ENCODE measurements at places on chromosomes 16 and 17.

DNA sequence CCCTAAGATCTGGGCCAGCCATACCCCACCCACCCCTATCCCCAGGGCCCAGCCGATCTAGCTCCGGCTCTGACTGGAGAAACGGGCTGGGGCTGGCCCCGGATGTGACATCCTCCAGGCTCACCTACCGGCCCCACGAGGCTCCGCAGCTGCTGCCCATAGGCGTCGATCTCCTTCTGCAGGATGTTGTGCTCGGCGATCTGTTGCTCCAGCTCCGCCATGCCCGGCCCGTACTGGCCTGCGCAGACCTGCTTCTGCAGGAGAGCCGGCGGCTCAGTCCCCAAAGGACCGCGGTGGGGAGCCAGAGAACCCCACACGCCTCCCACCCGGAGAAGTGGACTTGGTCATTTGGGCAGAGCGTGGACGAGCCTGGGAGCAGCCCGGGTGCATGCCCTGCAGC is 4.8 kb downstream of the EVPL start:
- DNase-seq, result no peak

DNA sequence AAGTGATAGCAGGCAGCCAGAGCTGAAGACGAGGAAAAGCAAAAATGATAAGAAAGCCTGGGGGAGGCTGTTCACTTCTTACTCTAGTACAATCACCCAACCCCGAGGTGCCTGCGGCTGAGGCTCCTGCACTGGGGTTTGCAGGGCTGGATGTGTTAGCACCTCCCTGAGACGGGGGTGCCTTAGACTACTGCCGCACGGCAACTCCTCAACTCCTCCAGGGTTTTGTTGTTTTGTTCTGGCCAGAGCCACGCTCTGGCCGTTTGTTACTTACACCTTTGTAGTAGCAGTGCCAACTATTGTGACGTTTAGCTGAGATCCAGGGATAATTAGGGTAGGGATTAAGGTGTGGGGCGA is 51.5 kb downstream of the LDHD start:
- DNase-seq, result no peak

GRCh38 chr16:75000481-75001081 is 1.8 kb downstream of the ZNRF1 start:
- no peak for DNase-seq

GRCh38 chr17:70091005-70091568 is 16.1 kb downstream of the KCNJ16 start:
- DNase-seq, result no peak

- DNase-seq, result no peak
Observed at GRCh38 chr17:57010487-57010886, 32.6 kb downstream of the SCPEP1 start.

DNA sequence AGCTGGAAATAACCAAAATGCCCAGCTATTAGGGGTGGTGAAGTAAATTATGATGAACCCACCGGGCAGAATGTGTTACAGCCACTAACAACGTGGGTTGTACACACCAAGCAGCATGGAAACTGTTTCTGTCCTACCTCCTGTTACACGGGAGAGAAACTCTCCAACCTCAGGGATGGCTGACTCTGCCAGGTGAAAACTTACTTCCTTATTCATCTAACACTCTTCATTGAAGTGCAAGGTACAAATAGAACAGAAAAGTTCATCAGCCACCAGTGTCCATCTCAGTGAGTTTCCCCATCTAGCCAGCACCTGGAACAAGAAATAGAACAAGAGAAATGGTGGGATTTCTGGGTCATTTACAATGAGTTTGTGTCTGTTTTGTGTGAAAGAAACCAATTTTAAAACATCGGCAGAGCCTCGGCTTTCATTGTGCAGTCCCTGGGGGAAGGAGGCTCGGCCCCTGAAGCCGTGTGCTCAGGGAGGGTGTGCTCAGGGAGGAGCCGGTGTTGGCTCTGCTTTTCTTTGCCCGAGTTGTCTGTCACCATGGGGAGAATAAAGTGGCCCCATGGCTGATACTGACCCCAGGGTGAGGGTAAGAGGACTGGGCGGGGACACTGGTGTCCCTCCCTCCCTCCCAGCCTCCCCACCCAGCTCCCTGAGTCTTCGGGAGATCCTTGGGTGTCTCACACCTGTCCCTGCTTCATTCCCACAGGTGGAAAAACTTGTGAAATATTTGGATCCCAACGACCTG is 39.8 kb downstream of the RAB11FIP4 start:
- DNase-seq, result no peak

DNA sequence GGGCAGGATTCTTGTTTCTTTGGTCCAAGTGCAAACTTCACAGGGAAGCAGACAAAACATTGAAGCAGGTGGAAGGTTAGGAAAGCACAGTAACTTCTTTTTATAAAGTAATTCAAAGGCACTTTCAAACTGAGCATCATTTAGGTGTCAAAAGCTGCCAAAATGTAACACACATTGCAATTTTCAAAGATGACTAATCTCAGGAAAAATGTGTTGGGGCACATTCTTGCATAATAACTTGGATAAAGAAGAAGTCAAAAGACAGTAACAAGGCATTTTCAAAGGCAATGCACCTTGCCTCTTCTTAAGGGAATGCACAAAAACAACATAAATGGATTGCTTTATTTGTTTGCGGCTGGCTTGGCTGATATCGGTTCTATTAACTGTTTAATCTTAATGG is 3.6 kb downstream of the KCNJ2 start:
- no peak for DNase-seq

- no peak for DNase-seq
Observed at GRCh38 chr17:15249487-15249886, 15.6 kb downstream of the PMP22 start.

- DNase-seq, result no peak
Observed at GRCh38 chr16:273547-274421, 2.0 kb downstream of the RGS11 start.

- no peak for DNase-seq
Observed at GRCh38 chr16:21275529-21275928, 2.6 kb downstream of the CRYM start.

DNA sequence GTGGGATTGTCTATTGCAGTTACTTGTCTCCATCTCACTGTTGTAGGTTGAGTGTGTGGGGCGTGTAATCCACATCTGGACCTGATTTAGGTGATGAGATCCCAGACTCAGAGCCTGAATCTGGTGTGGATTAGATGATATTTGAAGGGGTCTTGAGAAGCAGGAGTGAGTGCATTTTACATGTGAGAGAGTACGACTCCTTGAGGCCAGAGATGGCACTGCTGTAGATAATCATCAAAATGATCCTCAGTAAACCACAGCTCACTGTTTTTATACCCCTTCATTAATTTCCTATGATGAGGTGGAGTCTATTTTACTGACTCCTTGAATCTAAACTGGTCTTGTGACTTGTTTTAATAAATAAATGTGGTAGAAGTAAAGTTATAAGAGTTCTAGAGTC is 732.5 kb downstream of the KCNJ2 start:
- DNase-seq, result no peak

DNA sequence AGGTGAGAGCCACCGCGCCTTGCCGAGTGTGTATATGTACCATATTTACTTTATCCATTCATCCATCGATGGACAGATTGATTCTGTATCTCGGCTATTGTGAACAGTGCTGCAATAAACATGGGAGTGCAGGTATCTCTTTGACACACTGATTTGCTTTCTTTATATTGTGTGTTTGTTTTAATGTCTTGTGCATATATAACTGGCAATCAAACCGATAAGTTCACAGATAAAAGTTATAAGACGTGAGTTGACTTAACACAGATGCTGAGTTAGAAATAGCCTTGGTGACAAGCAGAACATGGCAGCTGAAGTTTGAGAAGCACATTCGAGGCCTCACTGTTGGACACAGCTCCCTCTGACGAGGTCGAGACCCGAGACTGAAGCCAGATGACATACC is 23.2 kb downstream of the TMEM186 start:
- DNase-seq, result no peak

DNA sequence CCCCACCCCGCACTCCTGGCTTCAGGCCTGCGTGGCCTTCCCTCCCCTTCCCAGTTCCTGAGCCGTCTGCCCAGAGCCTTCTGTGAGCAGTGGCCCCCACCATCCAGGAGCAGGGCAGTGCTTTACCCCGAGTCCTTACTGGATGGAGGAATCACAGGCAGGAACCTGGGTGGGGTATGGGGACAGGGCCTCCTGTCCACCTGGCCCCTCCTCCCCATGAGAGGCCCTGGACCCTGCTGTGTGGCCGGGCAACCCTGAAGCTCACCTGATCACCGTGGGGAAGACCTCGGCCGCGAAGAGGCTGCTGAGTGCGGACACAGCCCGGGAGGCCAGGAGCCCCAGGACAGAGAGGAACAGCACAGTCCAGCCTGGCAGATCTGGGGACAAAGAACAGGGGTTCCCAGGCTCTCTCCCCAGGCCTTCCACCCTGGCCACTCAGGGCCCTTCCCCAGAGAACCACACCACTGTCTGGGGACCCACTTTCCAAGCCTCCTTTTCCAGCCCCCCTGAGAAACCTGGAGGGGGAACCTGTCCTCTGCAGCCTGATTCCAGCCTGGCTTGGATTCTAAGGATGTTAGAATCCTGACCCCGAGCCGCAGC is 3.2 kb downstream of the SLC22A31 start:
- DNase-seq, result no peak

- DNase-seq, result no peak
Observed at GRCh38 chr16:71576971-71577370, at the start of gene TAT. Gene TAT, minus strand, starts transcription at chr16:71577092. Its CDS starts 677 bp downstream, at chr16:71576415.

DNA sequence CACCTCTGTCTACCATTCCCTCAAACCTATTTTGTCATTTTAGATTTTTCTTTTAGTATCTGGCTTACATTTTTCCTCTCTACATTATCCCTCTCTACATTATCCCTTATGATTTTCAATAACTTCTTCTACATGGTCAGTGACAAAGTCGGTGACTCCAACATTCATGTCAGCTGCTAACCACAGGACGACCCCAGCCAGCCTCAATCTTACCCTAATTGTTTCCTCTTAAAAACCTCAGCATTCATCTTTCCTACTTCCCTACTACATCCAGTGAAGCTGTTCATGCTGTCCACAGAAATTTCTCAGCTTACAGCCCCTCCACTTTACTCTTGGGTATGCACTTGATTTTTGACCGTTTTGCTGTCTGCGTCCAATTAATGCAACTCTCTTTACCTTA is 8.3 kb downstream of the MYH10 start:
- no peak for DNase-seq

DNA sequence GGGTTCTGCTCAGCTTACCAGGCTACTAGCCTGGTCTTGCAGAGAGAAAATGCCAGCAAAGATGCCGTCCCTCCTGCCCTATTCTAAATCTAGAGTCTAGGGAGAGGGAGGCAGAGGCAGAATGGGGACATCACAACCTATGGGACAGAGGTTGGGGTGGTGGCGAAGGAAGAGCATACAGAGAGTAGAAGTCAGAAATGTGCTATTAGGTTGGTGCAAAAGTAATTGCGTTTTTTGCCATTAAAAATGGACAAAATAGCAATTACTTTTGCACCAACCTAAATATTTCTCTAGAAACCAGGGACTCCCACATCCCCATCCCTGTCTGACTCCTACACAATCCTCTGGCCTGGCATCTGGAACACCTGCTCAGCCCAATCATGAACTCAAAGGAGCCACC is 127.7 kb downstream of the GAS7 start:
- DNase-seq, result no peak

GRCh38 chr16:87382023-87382785 is 1.4 kb downstream of the FBXO31 start:
- DNase-seq, result no peak

GRCh38 chr17:36864827-36865430 is 72.3 kb upstream of the LHX1 start:
- no peak for DNase-seq
